ENCODE measurements at places on chromosomes 16 and 17.

DNA sequence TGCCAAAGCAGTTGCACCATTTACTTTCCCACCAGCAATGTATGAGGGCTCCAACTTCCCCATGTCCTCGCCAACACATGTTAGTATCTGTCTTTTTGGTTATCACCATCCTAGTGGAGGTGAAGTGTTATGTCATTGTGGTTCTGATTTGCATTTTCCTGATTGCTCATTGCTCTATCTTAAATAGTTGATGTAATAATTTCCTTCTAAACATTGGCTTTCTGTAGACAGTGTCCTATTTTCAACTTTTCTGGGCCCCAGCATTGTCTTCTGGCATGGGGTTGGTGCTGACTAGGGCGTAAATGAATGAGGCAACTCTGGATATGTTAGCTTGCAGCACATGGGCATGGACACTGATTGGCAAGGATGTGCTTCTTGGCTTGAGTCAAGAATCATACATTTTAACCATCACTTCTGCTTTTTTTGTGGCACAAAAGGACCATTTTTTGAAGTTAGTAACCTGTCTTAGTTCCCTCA lies 25.1 kb downstream of the PLCG2 start:
- no peak for DNase-seq

- no peak for DNase-seq
These were observed 20.3 kb upstream of the CALB2 start for GRCh38 chr16:71338193-71338592.

DNA sequence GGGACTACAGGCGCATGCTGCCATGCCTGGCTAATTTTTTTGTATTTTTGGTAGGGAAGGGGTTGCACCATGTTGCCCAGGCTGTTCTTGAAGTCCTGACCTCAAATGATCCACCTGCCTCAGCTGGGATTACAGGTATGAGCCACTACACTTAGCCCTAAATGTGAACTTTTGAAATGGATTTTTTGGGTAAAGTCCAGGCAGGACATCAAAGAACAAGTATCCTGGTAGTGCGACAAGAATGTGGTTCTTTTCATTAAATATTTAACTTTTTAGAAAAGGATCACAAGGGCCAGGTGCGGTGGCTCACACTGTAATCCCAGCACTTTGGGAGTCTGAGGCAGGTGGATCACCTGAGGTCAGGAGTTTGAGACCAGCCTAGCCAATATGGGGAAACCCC lies 15.3 kb upstream of the NBR1 start:
- no peak for DNase-seq

- DNase-seq: no peak
These were observed 100.6 kb downstream of the STXBP4 start for GRCh38 chr17:55068862-55069811.

DNA sequence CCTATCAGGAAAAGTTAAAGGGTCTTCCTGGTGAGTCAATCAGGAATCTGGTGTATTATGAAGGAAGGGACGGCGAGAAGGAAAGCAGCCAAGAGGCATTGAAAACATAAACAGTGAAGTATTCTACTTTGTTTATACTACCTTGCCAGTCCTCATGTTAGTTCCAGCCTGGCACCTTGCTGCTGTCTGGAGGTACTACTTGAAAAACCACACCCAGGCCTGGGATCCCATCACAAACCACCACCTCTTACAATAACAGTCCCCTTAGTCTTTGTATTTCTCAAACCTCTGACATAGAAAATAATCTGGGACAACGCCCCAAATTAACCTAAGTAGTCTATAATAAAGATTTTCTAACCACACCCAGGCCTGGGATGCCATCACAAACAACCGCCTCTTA lies 676.7 kb upstream of the SOX9 start:
- DNase-seq: no peak

- no peak for DNase-seq
These were observed 76.8 kb downstream of the SEC14L1 start for GRCh38 chr17:77217566-77217965.

GRCh38 chr17:67511012-67511411 lies 133.9 kb downstream of the PITPNC1 start:
- DNase-seq: no peak

GRCh38 chr16:69859105-69859989 lies 91.8 kb upstream of the CLEC18A start:
- no peak for DNase-seq

GRCh38 chr16:4876646-4877379 lies 29.5 kb downstream of the UBN1 start:
- DNase-seq: no peak

DNA sequence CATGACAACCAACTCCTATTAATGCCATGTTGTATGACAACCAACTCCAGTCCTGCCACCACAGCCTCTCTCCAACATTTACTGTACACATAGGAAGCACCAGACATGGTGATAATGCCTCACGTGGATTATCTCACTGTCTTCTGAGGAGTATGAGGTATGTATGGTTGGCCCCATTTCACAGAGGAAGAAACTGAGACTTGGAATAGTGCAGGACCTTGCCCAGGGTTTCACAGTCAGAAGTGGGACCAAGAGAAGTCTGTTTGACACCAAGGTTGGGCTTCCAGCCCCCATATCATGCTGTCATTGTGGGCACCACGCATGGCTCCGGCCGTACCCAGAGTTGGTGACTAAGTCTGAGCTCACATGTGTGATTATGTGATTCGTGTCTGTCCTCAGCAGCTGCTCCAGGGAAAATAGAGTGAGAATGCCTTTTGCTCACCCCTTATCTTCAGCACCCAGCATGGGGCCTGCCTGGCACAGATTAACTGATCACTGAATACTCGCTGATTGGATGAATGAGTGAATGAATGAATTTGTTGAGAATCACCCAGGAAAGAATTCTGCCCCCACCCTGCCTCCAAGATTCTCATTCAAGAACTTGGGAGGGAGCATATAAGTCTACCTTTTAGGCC lies 204.1 kb upstream of the NLRP1 start:
- DNase-seq: no peak

DNA sequence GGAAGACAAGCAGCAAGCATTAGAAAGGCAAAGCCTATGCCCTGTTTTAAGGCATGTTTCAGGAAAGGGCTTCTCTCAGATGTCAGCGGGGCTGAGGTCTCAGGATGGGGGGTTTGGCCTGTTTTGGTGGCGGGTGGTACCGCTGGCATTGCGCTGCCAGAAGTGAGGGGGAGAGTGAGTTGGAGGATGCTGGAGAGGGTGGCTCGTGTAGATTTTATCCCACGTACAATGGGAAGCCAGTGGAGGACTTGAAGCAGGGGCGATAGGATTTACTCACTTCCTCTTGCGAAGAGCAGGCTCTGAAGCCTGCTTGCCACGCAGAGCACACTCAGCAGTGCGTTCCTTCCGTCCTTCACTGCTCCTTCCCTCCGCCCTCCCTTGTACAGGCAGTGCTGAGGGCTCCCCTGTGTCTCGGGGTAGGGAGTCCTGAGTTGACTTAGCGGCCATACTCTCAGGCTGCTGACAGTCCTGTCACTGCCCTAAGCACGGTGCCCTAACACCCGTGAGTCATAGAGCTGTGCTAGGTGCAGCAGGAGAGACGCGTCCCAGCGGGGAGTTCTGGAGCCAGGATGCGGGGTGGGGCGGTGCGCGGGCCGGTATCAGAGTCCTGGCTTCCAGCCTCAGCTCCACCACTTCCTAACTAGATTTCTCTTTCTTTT lies 113.1 kb downstream of the SNX29 start:
- no peak for DNase-seq

- DNase-seq: no peak
These were observed 28.1 kb downstream of the WSCD1 start for GRCh38 chr17:6098050-6098822.

GRCh38 chr17:40947929-40948328 lies 10.5 kb upstream of the KRT23 start:
- DNase-seq: no peak

DNA sequence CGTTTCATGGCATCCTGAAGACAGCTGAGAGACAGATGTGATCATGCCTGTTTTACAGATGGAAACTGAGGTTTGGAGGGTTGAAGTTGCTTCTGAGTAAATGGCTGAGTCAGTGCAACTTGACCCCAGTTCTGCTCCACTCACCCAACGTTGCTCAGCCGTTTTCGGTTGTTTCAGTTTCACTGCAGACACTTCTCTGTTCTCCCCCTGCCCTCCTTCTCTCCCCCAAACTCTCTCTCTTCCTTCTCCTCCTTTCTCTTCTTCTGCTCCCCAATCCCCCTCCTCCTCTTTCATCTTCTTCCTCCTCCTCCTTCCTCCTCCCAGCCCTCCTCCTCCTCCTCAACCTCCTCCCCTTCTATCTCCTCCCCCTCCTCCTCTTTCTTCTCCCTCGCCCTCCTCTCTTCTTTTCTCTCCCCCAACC lies 9.4 kb upstream of the CEP20 start:
- no peak for DNase-seq

DNA sequence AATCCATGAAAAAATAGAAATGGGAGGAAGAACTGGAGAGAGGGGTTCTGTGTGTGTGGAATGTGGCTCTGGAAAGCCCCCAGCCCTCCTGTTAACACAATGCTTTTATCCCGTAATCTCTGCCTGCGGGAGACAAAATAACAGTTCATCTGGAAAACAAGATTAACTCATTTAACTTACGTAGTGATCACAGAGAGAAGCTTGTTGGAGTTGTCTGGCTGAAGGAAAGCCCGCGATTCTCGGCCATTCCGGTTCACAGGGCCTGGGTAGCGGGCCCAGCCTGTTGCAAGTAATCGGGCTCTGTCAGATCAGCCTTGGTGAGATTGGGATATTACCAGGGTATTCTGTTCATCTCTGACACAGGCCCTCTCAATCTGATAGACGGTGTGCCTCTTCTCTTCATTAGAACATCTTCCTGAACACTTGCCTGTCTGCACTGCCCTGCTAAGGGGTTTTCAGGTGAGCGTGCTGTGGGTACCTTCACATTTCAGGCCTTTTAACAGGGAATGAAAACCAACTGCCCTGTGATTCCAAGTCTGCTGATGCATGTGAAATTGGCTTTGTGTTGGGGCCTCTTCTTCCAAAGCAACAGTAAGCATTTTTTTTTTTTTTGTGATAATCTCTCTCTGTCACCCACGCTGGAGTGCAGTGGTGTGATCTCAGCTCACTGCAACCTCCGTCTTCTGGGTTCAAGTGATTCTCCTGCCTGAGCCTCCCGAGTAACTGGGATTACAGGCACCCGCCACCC lies 609.9 kb downstream of the WWOX start:
- no peak for DNase-seq

DNA sequence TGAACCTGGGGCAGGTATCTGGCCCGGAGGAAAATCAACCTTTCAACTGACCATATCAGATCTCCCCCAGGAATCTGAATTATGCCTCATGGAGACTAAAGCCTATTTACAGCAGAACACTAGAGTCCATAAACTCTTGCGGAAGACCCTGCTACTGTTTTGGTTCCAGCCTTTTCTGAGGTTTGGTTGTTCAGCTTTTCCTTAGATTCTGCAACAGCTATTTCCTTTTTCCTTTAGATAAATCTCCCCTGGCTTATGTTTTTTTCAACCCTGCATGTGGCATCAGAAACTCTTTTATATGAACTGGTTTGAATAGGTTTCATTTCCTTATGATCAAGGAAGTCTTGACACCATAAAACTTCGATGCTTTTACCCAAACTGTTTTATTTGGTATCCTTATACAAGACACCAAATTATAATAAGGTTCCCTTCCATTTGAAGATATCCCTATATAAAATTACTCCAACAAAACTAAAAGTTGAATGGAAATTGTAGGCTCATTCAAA lies 13.1 kb downstream of the SPOP start:
- no peak for DNase-seq

- DNase-seq: no peak
These were observed 79.4 kb downstream of the SDK2 start for GRCh38 chr17:73564843-73565242.

DNA sequence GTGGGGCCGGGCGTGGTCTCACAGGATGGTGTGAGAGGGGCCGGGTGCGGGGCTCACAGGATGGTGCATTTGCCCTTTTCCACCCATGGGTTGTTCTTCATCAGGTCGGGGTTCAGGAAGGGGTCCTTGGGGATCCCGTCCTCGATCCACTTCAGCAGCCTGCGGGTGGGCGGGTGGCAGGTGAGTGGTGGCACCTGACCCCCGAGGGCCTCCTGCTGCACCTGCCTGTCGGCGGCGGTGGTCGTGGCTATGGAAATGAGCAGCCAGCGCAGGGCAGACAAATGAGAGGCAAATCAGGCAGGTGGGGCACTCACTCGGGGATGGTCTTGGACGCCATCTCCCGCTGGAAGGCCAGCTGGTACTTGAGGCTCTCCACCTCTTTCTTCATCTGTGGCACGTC lies 1.9 kb downstream of the GNG13 start:
- no peak for DNase-seq

DNA sequence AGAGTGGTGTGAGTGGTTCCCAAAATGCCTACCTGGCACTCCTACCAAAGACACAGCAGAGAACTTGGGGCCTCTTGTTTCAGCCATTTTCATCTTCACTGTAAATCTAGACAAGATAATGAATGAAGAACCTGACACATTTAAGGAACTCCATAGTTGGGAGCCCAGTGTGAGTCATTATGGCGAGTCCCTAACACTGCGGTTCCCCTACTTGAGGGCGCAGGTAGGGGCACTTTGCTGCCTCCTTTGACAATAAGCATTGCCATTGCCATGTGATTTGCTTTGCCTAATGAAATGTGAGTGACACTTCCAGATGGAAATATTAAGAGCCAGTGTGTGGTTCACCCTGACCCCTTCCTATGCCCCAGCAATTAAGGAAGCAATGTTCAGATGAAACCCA lies 517.6 kb downstream of the MAF start:
- no peak for DNase-seq

- no peak for DNase-seq
These were observed 6.2 kb downstream of the AANAT start for GRCh38 chr17:76473541-76473985.

- DNase-seq: no peak
These were observed 18.3 kb downstream of the ZNF750 start for GRCh38 chr17:82821554-82821953.

GRCh38 chr17:73614256-73614655 lies 30.0 kb downstream of the SDK2 start:
- no peak for DNase-seq

DNA sequence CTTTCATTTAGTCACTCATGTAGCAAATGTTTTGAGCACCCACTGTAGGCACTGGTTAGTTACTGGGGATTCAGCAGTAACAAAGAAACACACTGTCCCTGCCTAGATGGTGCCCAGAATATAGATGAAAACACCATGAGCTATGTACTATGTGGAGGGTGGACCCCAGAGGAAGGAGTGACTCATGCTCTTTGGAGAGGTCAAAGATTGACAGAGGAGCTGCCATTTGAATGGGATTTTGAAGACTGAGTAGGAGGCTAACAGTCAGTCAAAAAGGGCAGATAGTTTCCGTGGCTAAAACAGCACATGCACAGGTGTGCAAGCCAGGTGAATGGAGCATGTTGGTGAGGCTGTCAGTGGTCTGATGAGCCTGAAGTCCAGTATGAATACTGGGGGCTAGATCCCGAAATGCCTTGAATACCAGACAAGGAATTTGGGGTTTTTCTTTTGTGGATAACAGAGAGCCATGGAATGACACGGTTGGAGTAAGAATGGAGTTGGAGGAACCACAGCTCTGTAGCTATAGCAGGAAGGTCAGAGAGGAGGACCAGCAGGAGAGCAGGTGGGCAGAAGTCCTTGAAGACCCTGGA lies 6.1 kb downstream of the IL21R start:
- DNase-seq: no peak

- no peak for DNase-seq
These were observed 11.1 kb upstream of the STRADA start for GRCh38 chr17:63752707-63753106.

Data from effector memory CD4-positive, alpha-beta T cell (primary cell).